ENCODE measurements at places on chromosomes 1 and 21.

DNA sequence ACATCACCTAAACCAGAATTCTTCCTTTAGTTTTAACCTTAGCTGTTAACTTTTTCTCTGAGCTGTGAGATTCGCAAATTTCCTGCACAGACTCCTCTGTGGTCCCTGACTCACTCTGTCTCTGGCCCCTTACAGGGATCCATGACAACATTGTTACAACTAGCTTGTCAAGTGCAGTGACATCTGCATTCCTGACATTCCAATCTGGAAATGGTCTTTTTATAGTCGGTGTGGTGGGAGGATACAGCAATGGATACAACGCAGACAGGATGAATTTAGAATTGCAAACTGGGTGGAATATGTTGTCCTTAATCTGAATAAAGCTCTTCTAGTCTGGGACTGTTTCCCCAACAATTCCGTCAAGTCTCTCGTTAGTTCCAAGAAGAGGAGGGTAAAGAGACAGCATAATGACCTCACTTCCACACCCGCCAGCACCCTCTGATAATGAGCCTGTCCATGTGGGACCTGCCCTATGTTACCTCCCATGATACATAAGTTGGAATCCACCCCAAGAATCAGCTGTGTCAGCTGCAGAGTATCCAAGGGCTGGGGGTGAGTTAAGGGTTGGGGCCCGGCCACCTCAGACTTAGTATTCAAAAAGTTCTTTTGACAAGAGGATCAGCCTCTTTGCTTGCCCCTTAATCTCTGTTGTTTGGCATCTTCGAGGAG lies 49.4 kb downstream of the ILDR2 start:
- no peak for DNase-seq

DNA sequence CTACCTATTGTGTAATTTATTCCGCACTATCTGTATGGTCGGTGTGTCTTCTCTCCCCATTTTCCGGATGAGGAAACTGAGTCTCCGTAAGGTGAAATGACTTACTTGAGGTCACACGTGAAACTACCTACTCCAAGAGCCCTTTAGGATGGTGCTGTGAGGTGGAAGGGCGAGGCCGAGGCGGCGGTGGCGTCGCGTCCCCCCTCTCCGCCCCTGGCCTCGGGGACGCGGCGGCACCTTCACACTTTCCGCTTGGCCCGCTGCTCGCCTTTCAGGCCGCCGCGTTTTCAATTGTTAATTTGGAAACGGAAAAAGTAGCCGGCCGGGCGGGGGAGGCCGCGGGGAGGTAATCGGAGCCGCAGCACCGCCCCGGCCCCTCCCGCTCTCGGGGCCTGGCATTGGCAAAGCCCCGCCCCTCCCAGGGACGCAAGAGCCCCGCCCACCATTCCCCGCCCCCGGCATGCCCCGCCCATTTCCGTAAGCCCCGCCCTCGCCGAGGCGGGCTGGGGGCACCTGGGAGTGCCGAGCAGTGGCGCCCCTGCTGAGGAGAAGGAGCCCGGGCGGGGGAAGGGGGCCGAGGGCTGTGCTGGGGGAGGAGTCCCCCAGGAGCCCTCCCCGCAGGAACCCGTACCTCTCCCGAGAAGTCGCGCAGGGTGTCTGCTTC lies 18.6 kb downstream of the KCNQ4 start:
- peak; percentile 86 for DNase-seq

DNA sequence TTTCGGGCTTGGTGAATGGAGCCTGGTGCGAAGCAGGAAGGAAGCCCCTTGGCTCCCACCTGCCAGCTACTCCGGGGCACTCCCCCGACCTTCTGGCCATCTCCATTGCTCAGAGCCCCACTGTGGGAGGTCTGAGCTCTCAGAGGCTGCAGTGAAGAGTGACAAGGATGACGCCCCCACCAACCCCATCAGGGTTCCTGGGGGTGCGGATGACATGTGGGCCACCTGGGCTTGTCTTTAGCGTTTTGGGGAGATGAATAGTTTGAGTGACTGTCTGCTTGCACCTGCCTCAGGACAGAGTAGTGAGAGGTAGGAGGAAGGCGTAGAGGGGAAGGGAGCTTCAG lies 43.2 kb upstream of the LBR start:
- no peak for DNase-seq

GRCh38 chr21:41751611-41752011 lies 15.2 kb downstream of the RIPK4 start:
- DNase-seq, result no peak

DNA sequence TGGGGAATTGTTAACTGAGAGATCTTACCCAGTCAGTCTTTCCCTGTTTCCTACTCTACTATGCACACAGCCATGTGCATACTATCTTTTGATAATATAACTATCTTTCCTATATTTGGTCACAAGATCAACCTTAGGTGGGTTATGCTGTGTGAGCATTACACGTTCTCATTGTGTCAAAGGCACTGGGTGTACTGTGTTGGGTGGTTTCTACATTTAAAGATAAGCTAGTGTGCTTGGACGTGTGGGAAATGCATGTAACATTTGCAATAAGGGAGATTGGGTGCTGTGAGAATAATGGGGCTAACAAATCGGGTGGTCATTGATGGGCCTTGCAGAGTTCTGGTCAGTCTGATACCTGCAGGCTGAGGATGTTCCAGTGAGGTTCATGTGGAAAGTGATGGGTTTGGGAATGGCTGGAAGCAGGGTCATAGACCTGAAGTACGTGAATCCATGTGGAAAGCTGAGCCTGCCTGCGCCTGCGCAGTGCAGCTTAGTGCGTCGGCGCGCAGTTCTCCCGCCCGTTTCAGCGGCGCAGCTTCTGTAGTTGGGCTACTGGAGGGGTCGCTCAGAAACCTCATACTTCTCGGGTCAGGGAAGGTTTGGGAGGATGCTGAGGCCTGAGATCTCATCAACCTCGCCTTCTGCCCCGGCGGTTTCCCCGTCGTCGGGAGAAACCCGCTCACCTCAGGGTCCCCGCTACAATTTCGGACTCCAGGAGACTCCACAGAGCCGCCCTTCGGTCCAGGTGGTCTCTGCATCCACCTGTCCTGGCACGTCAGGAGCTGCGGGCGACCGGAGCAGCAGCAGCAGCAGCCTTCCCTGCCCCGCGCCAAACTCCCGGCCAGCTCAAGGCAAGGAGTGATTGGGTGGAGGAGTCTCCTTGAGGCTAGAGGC lies at the start of gene MSH4:
Gene MSH4 (plus strand): TSS at position 507 of the 897 bp plus-strand sequence. CDS start 104 bp downstream, at position 611.
- no peak for DNase-seq

- no peak for DNase-seq
Measured at GRCh38 chr1:19909392-19909791, 14.0 kb downstream of the PLA2G2E start.

All from T-helper 9 cell (primary cell).